ENCODE measurements at places on chromosomes 5 and 9.

- no peak for DNase-seq
These were observed 222.2 kb upstream of the IRX1 start for GRCh38 chr5:3373391-3373790.

- DNase-seq: no peak
These were observed 61.0 kb downstream of the LPAR1 start for GRCh38 chr9:110977259-110977709.

DNA sequence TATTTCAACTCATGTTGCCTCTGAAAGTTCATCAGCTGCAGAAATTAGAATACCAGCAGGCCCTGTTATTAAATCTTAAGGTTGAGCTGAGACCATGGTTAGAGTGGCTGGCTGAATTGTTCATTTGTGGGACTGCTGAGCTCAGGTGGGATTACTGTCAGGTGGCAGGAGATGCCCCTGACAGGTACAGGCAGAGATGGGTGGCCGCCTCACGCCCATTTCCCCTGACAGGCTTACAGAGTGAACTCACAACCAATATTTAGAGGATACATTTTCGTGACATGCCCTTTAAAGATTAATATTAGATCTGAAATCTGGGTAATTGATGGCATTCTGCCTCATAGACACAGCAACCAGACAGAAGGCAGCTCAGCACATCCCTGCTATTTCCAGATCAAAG lies 136.0 kb downstream of the MVB12B start:
- DNase-seq: no peak

DNA sequence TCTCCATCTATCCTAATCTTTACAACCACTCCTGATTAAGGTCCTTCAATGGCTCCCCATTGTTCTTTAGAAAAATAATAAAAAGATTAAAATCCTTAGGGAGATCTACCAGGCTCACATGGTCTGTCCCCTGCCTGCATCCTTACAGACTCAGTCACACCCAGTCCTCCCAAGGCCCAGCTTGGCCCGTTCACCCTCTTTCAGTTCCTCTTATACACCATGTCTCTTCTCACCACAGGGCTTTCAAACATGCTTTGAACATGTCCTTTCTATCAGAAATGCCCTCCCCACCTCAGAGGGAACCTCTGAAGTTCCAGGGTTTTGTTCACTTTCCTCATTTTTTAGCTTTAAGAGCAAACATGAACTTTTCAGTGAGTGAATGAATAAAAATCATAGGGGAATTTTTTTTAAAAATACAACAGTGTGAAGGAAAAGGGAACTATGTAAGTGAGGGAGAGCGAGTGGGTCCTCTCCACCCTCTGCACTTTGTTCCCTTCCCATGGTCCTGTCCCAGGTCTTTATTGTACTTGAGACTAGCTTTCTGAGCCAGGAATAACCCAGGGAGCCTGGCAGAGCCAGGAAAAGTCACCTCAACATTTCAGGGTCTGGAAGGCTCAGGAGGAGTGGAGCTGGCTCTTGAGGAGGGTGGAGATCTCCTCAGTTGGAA lies 55.3 kb downstream of the TRPC7 start:
- DNase-seq: no peak

GRCh38 chr5:113227798-113228197 lies 207.0 kb downstream of the TSSK1B start:
- no peak for DNase-seq

GRCh38 chr5:10456583-10457420 lies 15.1 kb downstream of the ROPN1L start:
- no peak for DNase-seq

- no peak for DNase-seq
These were observed 217.8 kb upstream of the EFNA5 start for GRCh38 chr5:107888541-107888940.

DNA sequence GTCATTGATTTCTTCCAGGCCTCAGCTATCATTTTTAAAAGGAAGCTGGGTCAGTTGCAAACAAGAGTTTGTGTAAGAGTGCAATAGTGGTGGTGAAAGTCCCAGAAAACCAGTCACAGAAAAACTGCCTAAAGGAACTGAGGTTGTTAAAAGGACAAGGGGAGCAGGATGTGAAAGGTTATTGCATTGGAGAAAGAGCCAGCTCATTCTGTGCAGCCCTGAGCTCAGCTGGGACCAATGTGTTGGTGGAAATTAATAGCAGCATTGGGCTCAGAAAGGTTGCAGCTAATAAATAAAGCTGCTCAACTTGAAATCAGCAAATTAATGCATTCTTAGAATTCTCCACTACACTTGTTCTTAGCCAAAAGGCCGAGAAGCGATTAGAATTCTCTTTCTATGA lies 34.9 kb downstream of the NREP start:
- no peak for DNase-seq

DNA sequence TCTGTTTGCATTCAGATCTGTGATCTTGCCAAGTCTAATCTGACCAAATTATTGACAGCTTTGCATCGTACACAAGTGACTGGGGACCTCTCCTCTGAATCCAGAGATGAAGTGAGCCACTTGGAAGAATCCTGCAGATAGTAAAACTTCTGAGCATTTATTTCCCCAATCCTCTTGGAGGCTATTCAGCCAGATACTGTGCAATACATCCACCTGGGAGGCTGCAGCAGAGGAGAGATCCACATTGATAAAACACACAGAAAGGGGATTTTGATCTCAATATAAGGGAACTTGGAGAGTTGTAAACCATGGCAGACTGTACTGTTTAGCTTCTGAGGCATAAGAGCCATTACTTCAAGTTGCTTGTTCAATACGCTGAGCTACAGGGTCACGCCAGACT lies 654.6 kb downstream of the MTRR start:
- no peak for DNase-seq

DNA sequence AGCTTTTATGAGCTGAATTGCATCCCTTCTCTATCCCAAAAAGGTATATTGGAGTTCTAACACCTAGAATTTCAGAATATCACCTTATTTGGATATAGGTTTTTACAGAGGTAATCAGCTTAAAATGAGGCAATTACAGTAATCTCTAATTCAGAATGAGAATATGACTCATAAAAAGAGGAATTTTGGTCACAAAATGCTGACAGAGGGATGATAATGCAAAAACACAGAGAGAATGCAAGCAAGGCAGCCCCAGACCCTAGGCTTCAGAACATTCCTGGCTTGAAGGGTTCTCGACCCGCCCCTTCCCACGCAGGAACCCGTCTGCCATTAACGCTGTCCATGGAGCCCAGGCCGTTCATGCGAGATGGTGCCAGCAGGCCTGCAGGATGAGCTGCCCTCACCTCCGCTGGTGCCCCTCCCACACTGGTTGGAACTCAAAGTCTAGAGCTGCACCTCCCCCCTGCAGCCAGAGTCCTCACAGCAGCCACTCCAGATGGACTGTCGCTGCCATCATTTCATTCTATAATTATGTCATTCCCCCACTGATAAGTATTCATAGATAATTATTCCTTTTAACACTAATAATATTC lies 1173.4 kb upstream of the ACO1 start:
- DNase-seq: no peak

GRCh38 chr9:127035423-127035822 lies 87.0 kb downstream of the ANGPTL2 start:
- no peak for DNase-seq

GRCh38 chr9:2477755-2478154 lies 143.8 kb upstream of the VLDLR start:
- DNase-seq: no peak

- DNase-seq: no peak
These were observed 162.4 kb downstream of the TTC39B start for GRCh38 chr9:15144622-15145061.

DNA sequence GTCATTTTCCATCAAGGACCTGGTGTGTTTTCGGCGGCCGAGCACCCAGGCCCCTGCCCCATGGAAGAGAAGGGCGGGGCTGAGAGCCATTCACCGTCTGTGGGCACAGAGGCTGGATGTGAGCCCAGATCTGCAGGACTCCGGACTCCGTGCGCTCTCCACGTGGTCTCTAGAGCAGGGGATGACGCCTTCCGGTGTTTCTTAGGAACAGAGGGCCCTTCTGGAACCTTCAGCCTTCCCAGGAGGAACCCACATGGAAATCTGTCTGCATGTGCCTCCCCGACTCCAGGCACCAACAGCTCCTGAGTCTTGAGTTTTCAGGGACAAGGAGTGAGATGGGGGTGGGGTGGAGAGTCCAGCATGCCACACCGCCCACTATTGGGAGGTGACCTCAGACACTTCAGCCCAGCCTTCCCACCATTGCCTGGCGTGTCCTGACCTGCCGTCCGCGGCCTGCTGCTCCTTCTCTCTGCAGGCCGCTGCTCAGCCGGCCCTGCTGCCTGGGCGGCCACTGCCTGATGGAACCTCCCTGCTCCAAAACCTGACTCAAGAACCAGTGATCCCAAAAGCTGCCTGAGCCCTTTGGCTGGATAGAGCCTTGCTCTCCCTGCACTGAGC lies 2.4 kb upstream of the RXRA start:
- no peak for DNase-seq

GRCh38 chr5:154673506-154673905 lies 81.7 kb upstream of the LARP1 start:
- DNase-seq: no peak

GRCh38 chr9:133347515-133347984 lies 381 bp downstream of the MED22 start:
- DNase-seq: no peak

DNA sequence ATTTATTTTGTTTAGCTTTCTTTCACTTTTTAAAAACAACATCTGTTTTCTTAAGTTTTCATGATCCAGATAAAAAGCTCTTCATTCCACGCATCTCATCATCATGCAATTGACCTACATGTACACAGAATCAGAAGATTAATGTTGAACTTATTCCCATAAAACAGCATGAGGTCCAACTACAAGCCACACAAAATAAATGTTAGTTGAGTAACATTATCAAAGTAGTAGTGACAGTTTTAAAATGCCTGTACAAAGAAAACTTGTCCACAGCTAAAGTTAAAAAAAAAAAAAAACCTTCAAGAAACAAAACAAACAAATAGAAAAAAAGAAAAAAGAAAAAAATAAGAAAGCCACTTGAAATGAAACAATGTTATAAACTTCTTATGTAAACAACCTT lies 846.3 kb downstream of the TLE1 start:
- DNase-seq: no peak

- no peak for DNase-seq
These were observed 122.5 kb downstream of the TMEM174 start for GRCh38 chr5:73295447-73295846.

DNA sequence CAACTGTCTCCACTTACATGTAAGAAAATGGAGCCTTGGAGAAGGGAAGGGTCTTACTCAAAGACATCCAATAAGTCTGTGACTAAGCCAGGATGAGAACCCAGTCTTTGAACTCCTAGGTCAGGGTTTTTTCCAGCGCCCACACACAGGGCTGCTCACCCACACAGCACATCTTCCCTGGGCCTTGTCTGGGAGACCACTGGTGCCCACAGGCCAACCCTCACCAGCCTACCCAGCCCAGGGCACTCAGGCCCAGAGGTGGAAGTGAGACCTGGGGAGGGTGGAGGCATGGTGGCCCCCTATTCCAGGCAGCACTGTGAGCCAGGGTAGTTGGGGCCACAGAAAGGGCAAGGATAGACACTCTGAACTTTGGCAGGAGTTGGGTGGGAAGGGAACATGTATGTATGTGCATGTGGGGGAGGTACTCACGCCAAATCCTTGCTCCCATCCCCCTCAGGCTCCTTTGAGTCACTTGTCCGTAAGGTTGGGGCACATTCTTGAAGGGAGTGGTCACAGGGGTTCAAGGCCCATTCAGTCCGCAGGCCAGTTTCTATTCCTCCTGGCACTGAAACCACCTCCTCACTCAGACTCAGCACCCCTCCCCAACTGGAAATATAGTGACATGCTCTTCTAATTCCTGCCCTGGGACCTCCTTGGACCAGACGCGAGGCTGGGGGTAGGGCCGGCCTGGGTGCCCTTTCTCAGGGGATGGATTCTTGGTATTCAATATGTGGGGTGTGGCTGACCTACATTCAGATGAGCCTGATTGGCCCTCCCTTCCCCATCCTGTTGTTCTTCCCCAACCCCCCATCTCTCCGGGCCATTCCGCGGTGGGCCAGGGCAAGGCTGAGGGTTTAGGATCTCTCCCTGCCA lies 2.9 kb upstream of the SLC4A9 start:
- DNase-seq: no peak

DNA sequence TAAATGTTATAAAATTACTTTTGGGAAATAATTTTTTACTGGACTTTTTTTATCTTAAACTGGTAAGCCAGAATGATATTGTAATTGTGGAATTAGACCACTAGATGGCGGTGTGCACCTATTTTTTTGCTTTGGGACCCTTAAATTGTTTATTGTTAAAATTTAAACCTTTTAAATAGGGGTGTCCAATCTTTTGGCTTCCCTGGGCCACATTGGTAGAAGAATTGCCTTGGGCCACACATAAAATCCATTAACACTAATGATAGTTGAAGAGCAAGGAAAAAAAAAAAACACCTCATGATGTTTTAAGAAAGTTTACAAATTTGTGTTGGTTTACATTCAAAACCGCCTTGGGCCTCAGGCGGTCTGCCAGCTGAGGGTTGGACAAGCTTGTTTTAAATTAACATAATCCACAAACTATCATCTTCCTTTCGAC lies 28.4 kb upstream of the GADD45G start:
- no peak for DNase-seq

GRCh38 chr9:69815313-69815712 lies 5.3 kb upstream of the CFAP95 start:
- DNase-seq: no peak

DNA sequence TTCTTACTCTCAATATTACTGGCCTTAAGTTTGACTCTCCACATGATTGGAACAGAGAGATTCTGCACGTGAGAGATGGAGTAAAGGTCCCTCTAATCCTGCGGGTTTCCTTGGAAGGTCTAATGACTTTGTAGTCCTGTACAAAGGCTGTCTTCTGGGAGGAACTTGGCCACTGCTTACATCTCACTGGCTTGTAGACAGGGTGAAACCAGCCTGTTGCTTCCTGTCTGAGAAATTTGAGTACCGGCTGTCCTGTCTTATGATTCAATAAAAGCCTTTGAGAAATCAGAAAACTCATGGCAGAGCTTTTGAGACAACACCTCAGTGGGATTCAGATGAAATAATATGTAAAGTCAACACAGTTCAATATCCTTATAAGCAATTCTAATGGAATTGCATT lies 43.0 kb downstream of the IL31RA start:
- no peak for DNase-seq

GRCh38 chr5:173890195-173890991 lies 2.2 kb downstream of the CPEB4 start:
- no peak for DNase-seq

- DNase-seq: no peak
These were observed 10.2 kb upstream of the DAB2IP start for GRCh38 chr9:121641224-121641611.

Measured in T1000 (cell line).